ENCODE measurements at places on chromosomes 16 and 17. TPM values are rescaled to one million over a fixed set of nuclear protein-coding genes. Genes with fewer than 3 reads are reported as not detected.

The KRT15 gene
- total RNA-seq: 0.46 TPM

- H3K36me3 ChIP-seq: no peaks in the 10 kb centered on the region
- H3K4me3 ChIP-seq: no peak overlapping the region
- no peaks in the 10 kb centered on the region for H3K27me3 ChIP-seq
- no peak for DNase-seq
- H3K4me1 ChIP-seq: peaks cover 51% of the 10 kb centered on the region
These were observed 36.2 kb downstream of the CDRT4 start for GRCh38 chr17:15431196-15431595.

DNA sequence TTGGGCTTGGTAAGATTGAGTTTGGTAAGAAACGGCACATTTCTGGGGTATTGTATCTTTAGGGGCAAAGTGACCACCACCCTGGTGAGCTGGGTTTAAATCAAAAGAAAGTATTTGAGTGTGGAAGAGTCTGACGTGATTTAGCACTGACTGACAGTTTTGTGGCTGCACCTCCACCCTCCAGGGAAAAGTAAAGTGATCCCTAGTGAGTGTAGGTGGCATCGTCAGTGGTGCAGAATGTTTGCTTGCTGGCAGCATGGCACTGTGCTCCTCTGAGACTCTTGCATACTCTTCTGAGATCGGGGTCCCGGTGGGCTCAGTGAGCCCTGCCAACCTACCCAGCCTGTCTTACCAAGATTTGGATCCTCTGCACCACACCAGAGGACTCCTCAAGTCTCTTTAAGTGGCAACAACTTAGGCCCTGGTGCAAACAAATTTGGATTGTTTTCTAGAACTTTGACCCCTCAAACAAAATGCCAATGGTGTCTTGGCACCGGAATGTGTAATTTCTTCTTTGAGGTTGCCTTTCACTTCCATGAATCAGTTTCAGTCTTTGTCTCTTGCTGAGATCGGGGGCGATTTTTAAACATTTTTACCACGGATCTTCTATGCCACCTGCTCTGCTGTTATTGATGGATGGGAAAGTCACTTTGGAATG is 2.8 kb downstream of the PRKCB start:
- no peaks in the 10 kb centered on the region for H3K36me3 ChIP-seq
- H3K4me1 ChIP-seq: no peaks in the 10 kb centered on the region
- no peak overlapping the region for H3K27ac ChIP-seq
- DNase-seq: no peak

The KRT32 gene
- not detected for total RNA-seq

DNA sequence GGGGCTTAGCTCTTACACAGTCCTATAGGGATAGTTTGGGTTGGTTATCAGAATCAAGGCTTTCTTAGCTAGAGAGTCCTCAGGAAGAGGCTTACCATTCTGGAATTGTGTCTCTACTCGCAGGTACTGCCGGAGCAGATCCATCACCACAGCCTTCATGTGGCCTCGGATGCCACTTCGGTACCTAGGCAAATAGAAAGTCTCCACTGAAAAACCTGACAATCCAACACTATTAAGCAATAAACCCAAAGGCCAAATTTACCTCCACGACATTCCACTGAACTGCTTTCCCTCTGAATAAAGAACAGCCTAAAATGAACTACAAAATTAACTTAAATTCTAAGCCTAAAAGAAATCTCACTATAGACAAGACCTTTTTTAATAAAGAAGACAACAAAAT is 135.4 kb upstream of the C17orf78 start:
- H3K27me3 ChIP-seq: no peaks in the 10 kb centered on the region
- DNase-seq: no peak
- peaks cover 69% of the 10 kb centered on the region for H3K36me3 ChIP-seq
- no peak overlapping the region for H3K27ac ChIP-seq

GRCh38 chr16:19307587-19308241 is 22.2 kb downstream of the CLEC19A start:
- peak; percentile 33 for DNase-seq
- no peak overlapping the region for H3K27ac ChIP-seq
- peaks cover 4% of the 10 kb centered on the region for H3K27me3 ChIP-seq
- H3K4me1 ChIP-seq: no peaks in the 10 kb centered on the region

GRCh38 chr17:69704935-69705334 is 290.4 kb downstream of the MAP2K6 start:
- no peaks in the 10 kb centered on the region for H3K27me3 ChIP-seq
- H3K27ac ChIP-seq: no peak overlapping the region
- no peak for DNase-seq
- H3K36me3 ChIP-seq: no peaks in the 10 kb centered on the region

DNA sequence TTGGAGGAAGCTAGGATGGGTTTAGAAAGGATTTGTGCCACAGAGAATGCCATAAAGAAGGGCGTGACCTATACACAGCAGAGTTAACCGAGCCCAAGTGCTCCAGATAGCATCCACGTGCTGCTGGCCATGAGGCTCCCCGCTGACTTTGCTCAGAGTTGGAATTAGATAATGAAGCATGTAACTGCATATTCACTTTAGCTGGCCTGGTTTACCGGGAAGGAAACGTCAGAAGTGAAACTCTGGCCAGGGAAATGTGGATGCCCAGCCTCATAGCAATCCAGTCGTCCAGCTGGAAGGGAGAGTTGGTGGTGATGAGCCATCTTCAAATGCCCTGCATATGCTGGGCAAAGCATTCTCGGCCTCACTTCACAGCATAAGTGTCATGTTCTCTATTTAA is 6.1 kb downstream of the KRT35 start:
- no peak overlapping the region for H3K27ac ChIP-seq
- H3K4me1 ChIP-seq: no peaks in the 10 kb centered on the region
- peaks cover 2% of the 10 kb centered on the region for H3K27me3 ChIP-seq
- H3K4me3 ChIP-seq: no peak overlapping the region
- DNase-seq: no peak

DNA sequence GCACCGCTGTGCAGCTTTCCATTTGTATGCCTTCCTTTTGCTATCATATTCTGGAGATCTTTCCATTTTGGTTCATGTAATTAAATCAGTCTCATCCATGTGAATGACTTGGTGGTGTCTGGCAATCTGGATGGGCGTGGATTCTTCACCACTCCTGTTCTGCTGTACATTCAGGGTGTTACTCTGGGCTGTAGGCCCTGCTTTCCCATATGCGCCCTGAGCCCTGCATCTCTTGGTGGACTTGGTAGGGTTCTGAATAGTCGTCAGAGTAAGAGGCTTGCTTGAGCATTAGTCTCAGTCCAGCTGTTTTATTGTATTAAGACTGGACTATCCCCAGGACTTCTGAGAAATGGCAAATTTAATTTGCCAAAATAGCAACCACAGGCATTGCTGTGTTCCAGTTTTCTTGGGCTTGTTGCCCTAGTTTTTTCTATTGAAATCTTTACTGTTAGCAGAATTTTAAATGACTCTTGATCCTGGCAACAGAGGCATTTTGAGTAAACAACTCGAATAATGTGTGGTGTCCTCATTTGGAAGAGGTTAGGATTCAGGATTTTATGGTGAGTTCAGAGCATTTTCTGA is 14.9 kb downstream of the BANP start:
- H3K4me3 ChIP-seq: no peak overlapping the region
- peaks cover 2% of the 10 kb centered on the region for H3K36me3 ChIP-seq
- peaks cover 40% of the 10 kb centered on the region for H3K4me1 ChIP-seq
- H3K27me3 ChIP-seq: no peaks in the 10 kb centered on the region
- H3K27ac ChIP-seq: peak overlapping the region; percentile 75

Measured in HepG2 (cell line).